ENCODE measurements at places on chromosomes 7 and 10. TPM values are rescaled to one million over a fixed set of nuclear protein-coding genes. Genes with fewer than 3 reads are reported as not detected.

The LRRD1 gene
- not detected for total RNA-seq

The HYAL4 gene
- not detected for total RNA-seq

The TAS2R41 gene
- total RNA-seq: not detected

The GJD4 gene
- not detected for total RNA-seq

The OPALIN gene
- not detected for total RNA-seq

The GPNMB gene
- total RNA-seq: 11.3 TPM

The ACBD5 gene
- total RNA-seq: 16.3 TPM

DNA sequence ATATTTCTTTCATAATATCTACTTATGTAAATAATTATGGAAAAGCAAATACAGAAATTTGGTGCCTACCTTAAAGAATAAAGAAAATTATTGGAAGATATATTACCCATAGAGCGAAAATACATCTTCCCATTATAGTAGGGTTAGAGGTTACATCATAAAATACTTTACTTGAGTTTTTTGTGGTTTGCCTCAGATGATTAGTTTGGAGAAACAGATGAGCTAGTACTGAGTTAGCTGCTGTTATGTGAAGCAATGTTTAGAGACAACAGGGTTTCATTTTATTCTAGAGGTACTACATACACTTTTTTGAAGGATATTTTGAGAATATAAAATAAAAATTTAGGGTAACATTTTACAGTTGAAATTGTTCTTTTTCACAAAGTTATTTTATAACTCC, 2.9 kb upstream of the MLLT10 start:
- peak; percentile 49 for DNase-seq

- no peak for DNase-seq
Observed at GRCh38 chr7:128708824-128709223, 30.3 kb upstream of the CALU start.

DNA sequence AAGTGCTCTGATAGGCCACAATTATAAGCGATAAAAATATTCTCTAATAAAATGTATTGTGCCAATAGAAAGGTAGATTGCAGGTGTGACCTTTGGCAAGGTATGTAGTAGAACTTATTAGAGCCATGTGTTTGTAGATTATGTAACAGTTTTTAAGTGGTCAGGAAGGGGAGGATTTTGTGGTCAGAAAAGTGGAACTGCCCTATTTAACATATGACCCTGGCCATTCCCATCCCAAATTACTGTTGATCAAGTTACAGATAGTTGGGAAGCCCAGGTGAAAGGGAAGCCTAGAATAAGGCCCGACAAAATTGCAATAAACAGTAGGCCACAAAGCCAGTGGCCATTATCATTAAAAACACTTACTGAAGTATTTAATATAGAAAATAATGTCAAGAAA, 89.2 kb downstream of the SPAG6 start:
- no peak for DNase-seq

DNA sequence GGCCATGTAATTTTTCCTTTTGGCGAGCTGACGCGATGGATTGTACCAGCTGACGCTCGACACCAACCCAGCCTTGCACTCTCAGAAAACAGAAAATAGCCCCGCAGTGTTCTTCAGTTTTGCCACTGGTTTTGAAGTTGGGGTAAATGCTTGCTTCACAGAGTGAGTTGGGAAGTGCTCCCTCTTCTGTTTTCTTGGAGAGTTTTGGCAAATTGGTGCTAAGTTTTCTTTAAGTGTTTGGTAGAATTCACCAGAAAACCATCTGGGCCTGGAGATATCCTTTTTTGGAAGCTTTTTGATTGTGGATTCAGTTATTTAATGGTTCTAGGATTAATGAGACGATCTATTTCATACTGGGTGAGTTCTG, 252.8 kb downstream of the ELFN1 start:
- DNase-seq: no peak

Data from M059J (cell line).